ENCODE measurements at places on chromosomes 1 and 21. TPM values are rescaled to one million over a fixed set of nuclear protein-coding genes. Genes with fewer than 3 reads are reported as not detected.
A peak's percentile ranks its signal among the peaks of the same experiment; 100 is the strongest.

CFAP107 gene
- total RNA-seq: not detected

DNA sequence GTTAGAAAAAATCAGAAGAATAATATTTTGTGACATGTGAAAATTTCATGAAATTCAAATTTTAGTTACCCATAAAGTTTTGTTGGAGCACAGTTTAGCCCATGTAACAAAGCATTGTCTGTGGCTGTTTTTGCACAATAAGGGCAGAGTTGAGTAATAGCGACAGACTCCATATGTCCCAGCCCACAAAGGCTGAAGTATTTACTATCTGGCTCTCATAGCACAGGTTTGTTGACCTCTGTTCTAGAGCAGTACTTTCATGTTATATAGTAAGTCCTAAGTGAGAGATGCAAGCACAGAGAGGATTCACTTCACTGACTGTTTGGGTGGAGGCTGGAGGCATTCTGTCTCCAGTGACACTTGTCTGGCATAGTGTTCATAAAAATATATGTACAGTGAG, 6.8 kb downstream of the LAMC1 start:
- DNase-seq: no peak

DNA sequence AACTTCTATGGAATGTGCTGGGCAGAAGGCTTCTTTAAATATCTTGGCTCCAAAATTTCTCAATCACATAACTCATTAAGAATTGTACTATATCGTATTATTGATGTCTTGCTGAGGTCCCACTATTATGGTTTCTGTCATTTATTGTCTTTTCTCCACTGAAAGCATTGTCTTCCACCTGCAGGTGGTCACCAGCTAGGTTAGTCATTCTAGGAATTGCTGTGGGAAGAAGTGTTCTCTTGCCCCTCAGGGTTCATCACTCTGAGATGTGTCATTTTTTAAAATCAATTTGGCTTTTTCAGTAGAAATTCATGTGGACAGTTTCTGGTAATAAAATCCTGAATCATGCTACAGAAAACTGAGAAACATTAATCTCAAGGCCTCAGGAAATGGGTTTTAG, 66.1 kb downstream of the NCAM2 start:
- DNase-seq: no peak

CAPN2 gene
- total RNA-seq: 250 TPM

- peak; percentile 94 for DNase-seq
These were observed at the start of gene KIF21B for GRCh38 chr1:201023517-201023902. Gene KIF21B, minus strand, starts transcription at chr1:201023714. Its CDS starts 331 bp downstream, at chr1:201023383.

CRYBG2 gene
- total RNA-seq: 17.6 TPM

GRCh38 chr1:163178628-163179027, 24.1 kb downstream of the RGS5 start:
- DNase-seq: no peak

- no peak for DNase-seq
These were observed 17.2 kb upstream of the OLIG2 start for GRCh38 chr21:33008333-33009051.

LCE1E gene
- not detected for total RNA-seq

Data from Calu3 (cell line).